HS-5 (cell line): ENCODE measurements at places on chromosomes 5 and 9.
A peak's percentile ranks its signal among the peaks of the same experiment; 100 is the strongest.

DNA sequence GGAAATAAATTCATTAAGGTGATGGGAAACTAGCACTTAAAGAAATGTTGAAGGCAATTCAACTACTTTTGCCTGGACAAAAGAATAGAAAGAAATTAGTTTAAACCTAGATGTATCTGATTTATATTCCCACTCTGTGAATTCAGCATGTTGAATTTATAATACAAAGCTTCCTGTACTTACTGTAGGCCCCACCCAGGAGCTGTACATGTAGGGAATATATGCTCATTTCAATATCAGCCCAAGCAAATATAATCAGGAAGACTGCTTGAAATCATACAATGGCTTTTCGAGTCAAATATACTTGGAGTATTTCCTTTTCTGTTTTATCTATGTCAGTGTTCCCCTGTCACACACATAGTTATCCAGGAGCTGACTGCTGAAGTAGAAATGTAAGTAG, 102.1 kb downstream of the OTULIN start:
- no peak for DNase-seq

DNA sequence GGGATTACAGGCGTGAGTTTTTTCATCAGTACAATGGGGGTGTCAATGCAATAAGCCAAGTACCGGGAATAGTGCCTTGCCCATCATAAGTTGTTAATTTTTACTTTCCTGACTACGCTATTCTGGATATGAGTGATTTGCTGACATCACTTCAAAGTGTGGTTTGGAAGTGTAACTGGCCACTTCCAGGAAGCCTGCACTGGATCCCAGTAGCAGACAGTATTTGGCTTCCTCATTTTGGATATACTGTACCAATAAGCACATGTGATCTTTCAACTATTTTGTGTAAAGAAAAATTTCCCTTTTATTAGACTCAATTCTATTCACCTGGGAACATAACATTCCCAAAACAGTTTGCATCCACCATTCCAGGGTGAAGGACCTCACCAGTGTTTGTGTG, 417.7 kb upstream of the KLF4 start:
- no peak for DNase-seq

GRCh38 chr9:128361296-128361985, 9.7 kb upstream of the URM1 start:
- DNase-seq: no peak

DNA sequence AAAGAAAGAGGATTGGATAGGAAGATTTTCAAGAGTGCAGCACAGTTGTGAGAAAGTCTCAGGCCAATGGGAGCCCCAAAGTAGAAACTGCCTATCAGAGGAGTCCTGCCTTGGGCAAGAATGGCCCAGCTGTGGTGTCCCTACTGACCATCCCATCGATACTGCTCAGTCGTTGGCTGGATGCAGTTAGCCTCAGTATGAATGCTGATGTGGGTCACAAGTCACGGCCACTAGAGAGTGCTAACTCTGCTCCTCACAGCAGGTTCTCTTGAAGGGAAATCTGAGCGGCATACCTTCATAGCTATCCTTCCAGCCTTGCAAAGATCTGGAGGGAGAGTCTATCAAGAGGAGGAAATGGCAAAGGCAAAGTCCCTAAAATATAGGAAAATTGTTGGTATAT, 11.6 kb upstream of the CETN3 start:
- DNase-seq: no peak

- no peak for DNase-seq
These were observed 247.6 kb upstream of the PDE4D start for GRCh38 chr5:60141119-60141518.

GRCh38 chr5:425714-426113, 17.3 kb upstream of the EXOC3 start:
- DNase-seq: no peak

DNA sequence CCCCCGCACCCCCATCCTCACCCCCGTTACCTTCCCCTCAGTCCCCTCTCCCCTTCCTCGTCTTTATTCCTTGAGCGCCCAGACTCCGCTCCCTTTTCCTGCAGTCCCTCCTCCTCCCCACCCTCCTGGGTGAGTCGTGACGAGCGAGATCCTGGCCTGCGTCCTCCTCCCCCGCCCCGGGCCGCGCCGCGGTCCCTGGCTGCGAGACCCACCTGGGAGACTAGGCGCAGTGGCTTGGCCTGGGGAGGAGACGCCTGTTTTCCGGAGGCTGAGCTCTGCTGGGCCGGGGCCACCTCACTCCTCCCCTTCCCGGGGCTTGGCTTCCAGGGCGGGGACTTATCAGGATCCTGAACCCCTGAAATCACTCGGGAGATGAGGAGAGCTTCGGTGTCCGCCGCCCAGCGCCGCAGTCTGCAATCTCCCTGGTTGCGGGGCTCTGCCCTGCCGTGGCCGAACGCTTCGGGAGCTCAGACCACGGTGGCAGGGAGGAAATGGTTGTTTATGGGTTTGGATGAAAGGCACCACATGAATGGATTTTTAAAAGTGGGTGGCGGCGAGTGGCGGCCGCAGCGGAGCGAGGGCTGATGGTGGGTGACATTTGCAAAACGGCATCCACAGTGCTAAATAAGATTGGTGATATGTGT, 984 bp downstream of the STXBP1 start:
- DNase-seq: peak; percentile 54

- no peak for DNase-seq
These were observed 28.9 kb downstream of the YIPF5 start for GRCh38 chr5:144141585-144141984.
